Epithelial cell of esophagus (primary cell): ENCODE measurements at places on chromosomes 12 and 14.

DNA sequence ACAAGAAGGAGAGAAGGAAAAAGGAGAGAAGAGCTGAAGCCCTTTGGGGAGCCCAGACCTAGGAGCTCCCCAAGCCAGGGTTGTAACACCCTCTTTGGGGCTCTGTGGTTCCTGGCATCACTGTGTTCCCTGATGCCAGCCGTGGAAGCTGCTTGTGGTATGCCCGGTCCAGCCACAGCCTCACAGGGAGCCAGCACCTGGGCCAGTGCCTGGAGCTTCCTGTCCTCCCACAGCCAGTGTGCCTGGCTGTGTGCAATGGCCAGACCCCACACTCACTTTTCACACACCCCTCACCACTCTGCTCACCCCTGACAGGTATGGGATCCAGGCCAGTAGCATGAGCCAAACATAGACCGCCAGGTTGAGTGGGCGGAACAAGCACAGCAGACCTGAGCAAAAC lies 834.7 kb downstream of the FLRT2 start:
- DNase-seq = no peak

DNA sequence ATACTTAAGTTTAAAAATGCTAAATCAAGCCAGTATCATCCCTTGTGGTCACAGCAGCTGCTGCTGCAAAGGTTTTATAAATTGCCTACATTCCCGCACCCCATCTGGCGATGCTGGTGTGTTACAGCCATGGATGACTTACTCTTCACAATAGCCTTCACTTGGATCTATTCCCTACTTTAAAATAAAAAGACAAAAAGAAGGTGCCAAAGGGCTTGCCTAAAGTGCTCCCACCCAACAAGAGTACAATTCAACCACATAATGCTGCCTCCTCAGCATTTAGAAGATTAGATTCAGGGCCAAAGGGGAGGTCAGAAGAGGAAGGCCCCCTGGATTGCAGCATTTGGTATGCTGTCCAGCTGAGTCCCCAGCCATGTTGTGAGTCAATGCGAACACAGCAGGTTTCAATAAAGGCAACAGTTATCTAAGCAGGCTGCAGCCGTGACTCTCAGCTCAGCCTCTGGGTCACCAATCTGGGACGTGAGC lies 176.1 kb downstream of the DAD1 start:
- DNase-seq = no peak

- DNase-seq = peak; percentile 62
Observed at GRCh38 chr12:57005980-57006808, at the start of gene ZBTB39. ZBTB39 (minus strand) TSS chr12:57006546; CDS start chr12:57004917, 1,629 bp downstream.

- DNase-seq = peak; percentile 83
Observed at GRCh38 chr14:101961011-101961721, 3.2 kb upstream of the DYNC1H1 start.

DNA sequence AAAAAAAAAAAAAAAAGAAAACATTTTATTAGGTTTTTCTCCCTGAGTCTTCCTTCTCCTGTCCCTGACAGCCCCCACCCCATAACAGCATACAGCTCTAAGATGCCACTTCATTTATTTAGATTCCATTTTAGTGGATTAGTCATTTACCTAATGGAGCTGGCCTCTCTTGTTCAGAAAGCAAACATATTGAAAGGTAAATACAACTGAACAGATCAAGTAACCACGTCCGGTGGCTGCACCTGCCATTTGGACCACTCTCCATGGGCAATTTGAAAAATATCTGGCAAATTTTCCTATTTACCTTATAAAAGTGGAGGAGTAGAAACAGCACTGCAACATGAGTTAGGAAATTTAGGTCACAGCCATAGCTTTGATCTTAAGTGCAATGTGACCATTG lies 254.6 kb downstream of the C12orf42 start:
- no peak for DNase-seq

DNA sequence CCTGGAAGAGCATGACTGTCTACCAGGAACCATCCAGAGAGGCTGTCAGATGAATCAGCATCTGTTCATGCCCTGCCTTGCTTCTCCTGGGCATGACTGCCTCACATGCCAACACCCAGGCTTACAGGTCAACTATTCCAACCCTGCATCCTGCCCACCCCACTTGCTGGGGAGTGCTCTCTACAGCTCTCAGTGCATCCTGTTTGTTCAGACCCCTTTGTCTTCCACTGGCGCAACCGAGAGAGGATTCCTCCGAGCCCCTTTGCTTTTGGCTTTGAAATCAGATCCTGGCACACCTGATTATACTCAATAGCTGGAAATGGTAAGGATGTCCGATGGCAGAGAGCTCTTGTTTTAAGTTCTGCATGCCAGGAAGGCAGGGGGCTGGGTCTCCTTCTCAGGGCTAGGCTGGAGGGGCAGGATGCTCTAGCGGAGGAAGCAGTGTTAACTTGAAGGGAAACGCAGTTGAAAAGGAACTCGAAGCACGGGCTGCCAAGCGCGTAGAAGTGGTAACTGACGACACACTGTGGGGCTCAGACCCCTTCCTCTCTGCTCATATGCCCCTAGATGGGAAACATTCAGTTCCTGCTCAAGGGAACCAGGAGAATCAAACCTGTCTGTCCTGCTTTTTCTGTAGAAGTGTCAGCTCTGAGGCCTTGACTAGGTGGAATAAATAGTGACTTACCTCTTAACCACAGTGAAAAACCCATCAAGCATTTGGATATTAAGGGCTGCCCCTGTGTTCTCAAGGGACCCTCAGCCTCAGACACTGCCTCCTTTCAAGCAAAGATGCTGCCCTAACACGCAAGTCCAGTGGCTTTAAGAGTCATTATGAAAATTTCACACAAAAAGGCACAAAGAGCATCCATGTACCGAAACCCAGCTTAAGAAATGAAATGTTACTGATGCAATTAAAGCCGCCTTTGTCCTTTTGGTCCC lies 297.5 kb downstream of the ZFP36L1 start:
- peak; percentile 92 for DNase-seq
